CD14-positive monocyte (primary cell): ENCODE measurements at places on chromosomes 1 and 21. TPM values are rescaled to one million over a fixed set of nuclear protein-coding genes. Genes with fewer than 3 reads are reported as not detected.

The AADACL4 gene
- not detected for polyA plus RNA-seq

The RXRG gene
- not detected for polyA plus RNA-seq

GRCh38 chr1:28021064-28021463 lies 61.3 kb downstream of the XKR8 start:
- H3K4me1 ChIP-seq: no peaks in the 10 kb centered on the region
- H3K27ac ChIP-seq: no peak overlapping the region
- peaks cover 74% of the 10 kb centered on the region for H3K36me3 ChIP-seq
- no peaks in the 10 kb centered on the region for H3K27me3 ChIP-seq
- no peak for DNase-seq
- H3K4me3 ChIP-seq: no peak overlapping the region

The MROH7 gene
- not detected for polyA plus RNA-seq

The OR2T29 gene
- polyA plus RNA-seq: not detected in 2 replicates

The DNALI1 gene
- not detected in 2 replicates for polyA plus RNA-seq

DNA sequence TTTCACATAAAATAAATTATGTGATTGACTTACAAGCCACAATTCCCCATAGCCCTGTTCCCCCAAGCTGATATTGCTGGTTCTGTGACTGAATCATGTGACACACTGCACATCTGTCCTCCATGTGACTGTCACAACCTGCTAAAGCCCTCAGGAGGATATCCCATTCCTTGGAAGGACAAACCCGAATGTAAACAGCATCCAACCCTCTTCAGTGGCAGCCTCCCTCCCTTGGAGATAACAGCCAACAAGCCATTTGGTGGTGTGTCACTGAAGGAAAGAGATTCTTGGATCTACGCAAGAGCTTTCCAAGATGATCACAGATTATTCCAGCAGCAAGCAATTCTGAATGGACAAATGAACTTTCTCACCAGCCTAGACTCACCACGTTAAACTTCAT lies 153.9 kb upstream of the TIAM1 start:
- H3K4me3 ChIP-seq: no peak overlapping the region
- no peaks in the 10 kb centered on the region for H3K36me3 ChIP-seq
- H3K4me1 ChIP-seq: no peaks in the 10 kb centered on the region
- no peaks in the 10 kb centered on the region for H3K27me3 ChIP-seq

The FAM151A gene
- polyA plus RNA-seq: not detected

DNA sequence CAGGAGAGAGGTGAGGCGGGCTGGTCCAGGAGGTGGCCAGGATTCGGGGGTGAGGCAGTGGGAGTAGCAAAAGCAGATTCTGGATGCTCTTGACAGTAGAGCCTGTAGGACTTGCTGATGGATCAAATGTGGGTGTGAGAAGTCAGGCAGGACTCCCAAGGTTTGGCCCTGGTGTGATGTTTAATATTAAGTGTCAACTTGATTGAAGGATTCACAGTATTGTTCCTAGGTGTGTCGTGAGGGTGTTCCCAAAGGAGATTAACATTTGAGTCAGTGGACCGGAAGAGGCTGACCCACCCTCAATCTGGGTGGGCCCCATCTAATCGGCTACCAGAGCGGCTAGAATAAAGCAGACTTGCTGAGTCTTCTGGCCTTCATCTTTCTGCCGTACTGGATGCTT lies 6.8 kb upstream of the RAB4A start:
- no peak overlapping the region for H3K27ac ChIP-seq
- no peaks in the 10 kb centered on the region for H3K36me3 ChIP-seq
- DNase-seq: no peak
- peaks cover 12% of the 10 kb centered on the region for H3K4me1 ChIP-seq
- H3K4me3 ChIP-seq: no peak overlapping the region

DNA sequence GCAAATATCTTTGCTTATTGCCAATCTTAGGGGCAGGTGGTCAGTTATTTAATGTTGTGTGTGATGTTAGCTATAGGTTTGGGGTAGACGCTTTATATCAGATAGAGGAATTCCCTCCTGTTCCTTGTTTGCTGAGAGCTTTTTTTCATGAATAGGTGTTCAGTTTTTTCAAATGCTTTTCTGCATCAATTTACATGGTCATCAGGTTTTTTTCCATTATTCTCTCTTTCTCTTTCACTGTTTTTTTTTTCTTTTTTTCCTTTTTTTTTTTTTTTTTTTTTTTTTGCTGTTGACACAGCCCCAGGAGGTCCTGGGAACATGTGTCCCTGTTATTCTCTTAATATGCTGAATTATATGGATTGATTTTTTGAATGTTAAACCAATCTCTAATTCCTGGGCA lies 3.0 kb upstream of the SLC25A33 start:
- DNase-seq: no peak
- H3K27me3 ChIP-seq: no peaks in the 10 kb centered on the region
- no peak overlapping the region for H3K27ac ChIP-seq
- H3K36me3 ChIP-seq: no peaks in the 10 kb centered on the region
- H3K4me1 ChIP-seq: peaks cover 23% of the 10 kb centered on the region

DNA sequence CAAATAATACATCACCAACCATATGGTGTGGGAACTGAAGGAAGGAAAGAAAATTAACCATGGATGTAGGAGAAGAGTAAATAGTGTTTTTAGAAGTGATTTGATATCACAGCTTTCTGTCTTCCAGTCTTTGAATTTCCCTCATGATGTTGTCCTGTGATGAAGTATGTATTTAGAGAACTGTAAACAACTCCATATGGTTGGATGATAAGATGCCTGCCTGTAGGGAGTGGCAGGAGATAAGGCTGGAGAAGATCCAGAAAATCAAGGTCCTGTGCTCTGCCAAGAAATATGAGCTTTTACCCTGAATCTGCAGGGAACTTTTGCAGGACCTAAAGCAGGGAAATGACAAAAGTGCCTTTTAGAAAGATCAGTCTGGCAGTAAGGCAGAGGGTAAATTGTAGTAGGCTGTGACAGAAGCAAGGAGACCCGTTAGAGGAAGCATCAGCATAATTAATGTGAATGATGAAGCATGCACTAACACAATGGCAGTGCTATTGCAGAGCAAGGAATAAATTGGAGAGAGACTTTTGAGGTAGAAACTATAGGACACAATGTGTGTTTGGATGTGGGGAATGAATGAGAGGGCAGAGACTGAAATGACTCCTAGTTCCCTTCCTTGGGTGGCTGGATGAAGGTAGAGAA lies 21.9 kb downstream of the CEPT1 start:
- H3K4me3 ChIP-seq: no peak overlapping the region
- H3K27me3 ChIP-seq: no peaks in the 10 kb centered on the region
- no peak for DNase-seq
- H3K27ac ChIP-seq: peak overlapping the region; percentile 4
- H3K36me3 ChIP-seq: peaks cover 87% of the 10 kb centered on the region

GRCh38 chr1:161180639-161181038 lies 3.3 kb upstream of the B4GALT3 start:
- peak; percentile 51 for DNase-seq
- peaks cover 67% of the 10 kb centered on the region for H3K4me1 ChIP-seq
- no peak overlapping the region for H3K27ac ChIP-seq
- no peaks in the 10 kb centered on the region for H3K27me3 ChIP-seq
- H3K4me3 ChIP-seq: no peak overlapping the region

GRCh38 chr1:100353071-100353801 lies 930 bp downstream of the CDC14A start:
- H3K4me3 ChIP-seq: peak overlapping the region; percentile 98
- DNase-seq: peak; percentile 45
- H3K4me1 ChIP-seq: peaks cover 36% of the 10 kb centered on the region
- no peaks in the 10 kb centered on the region for H3K27me3 ChIP-seq
- H3K27ac ChIP-seq: peak overlapping the region; percentile 76
- no peaks in the 10 kb centered on the region for H3K36me3 ChIP-seq

The LCE1F gene
- not detected for polyA plus RNA-seq

The TSSK3 gene
- 0.37 and 0.65 TPM in 2 replicates for polyA plus RNA-seq

DNA sequence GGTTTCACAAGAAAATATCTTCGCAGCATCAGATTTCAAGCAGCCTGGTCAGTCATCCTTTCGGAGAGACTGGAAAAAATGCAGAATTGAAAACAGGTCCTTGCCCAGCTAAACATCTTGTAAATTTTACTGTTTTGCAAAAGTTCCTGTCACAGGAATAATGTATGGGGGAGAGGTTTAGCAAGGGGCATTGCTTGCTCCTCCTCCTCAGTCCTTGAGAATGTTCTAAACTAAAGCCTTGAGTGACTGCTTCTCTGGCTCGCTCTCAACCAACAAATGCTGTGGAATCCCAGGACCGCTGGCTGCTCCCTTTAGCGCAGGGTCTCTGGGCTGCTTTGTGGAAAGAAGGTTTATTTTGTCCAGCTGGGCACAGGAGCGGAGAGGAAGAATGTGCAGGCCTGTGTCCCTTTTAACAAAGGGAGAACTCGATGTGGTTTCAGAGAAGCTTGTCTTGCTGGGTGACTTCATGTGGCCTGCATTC lies 33.6 kb upstream of the FHAD1 start:
- peak overlapping the region; percentile 35 for H3K27ac ChIP-seq
- H3K4me1 ChIP-seq: peaks cover 51% of the 10 kb centered on the region
- no peaks in the 10 kb centered on the region for H3K27me3 ChIP-seq
- no peaks in the 10 kb centered on the region for H3K36me3 ChIP-seq
- peak; percentile 9 for DNase-seq
- H3K4me3 ChIP-seq: no peak overlapping the region

GRCh38 chr1:41749991-41750745 lies 168.6 kb downstream of the HIVEP3 start:
- peaks cover 51% of the 10 kb centered on the region for H3K4me1 ChIP-seq
- H3K36me3 ChIP-seq: no peaks in the 10 kb centered on the region
- no peak overlapping the region for H3K4me3 ChIP-seq
- no peaks in the 10 kb centered on the region for H3K27me3 ChIP-seq
- no peak for DNase-seq

The IL12RB2 gene
- not detected for polyA plus RNA-seq

DNA sequence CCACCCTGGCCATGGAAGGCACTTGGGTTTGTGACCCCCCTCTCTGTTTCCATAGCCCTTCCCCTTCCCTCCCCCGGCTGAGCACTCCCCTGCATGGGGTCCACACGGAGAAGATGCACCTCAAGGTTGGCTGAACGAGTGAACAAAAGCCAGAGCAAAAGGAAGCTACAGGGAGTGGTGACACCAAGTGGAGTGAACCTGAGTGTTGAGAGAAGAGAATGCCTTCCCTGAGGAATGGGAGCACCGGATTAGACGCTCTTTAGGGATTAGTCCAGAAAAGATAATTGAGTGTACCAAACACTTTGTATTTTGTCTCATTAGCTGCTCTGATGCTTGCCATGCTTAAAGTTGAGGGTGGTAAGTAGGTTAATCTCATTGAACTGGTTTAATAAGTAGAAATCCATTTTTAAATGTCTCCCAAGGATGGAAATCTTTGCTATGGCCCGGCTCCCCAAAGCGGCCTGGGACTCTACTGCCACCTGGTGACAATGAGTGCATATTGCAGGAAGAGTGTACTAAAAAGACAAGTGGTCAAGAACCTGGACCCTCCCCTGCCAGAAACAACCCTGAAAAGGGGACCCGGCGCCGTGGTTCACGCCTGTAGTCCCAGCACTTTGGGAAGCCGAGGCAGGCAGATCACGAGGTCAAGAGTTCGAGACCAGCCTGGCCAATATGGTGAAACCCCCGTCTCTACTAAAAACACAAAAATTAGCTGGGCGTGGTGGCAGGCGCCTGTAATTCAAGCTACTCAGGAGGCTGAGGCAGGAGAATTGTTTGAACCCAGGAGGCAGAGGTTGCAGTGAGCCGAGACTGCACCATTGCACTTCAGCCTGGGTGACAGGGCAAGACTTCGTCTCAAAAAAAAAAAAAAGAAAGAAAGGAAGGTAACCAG lies 150.6 kb upstream of the ZC3H12A start:
- H3K36me3 ChIP-seq: no peaks in the 10 kb centered on the region
- DNase-seq: peak; percentile 21
- no peaks in the 10 kb centered on the region for H3K4me1 ChIP-seq
- no peak overlapping the region for H3K4me3 ChIP-seq
- no peak overlapping the region for H3K27ac ChIP-seq

DNA sequence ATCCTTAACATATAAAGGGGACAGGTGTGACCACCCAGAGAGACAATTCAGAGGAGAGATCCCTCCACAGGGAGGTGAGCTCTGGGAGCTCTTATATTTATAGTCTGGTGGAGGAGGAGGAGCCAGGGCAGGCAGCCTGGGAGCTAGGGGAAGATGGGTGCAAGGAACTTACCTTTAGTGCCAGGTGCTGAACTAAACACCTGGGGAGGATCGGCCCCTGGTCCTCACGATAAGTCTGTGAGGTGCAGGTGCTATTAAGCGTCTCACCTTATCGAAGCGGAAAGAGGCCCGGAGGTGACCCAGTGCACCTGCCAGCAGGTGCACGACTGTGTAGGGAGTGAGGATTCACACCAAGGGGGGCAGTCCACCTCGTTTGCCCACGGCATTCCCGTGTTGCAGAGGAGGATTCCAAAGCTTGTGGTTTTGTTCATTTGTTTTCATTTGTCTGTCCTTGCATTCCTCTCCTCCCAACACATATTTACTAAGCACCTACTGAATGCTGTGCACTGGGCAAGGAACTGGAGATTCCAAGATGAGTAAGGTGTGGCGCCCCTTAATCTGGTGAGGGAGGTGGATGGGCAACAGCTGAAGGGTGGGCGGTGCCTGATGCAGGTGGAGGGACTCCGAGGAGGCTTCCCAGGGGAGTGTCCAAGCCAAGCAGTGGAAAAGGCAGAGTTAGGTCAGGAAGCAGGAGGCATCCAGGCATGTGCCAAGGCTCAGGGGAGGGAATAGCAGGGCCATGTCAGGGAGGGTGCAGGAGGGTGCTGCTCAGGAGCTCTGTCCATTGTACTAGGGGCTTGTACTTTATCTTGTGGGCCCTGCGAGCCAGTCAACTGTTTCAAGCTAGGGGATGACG lies 11.5 kb downstream of the ARHGEF10L start:
- DNase-seq: no peak
- H3K4me3 ChIP-seq: no peak overlapping the region
- H3K4me1 ChIP-seq: peaks cover 1% of the 10 kb centered on the region
- H3K27me3 ChIP-seq: no peaks in the 10 kb centered on the region

- H3K27ac ChIP-seq: peak overlapping the region; percentile 97
- peaks cover 64% of the 10 kb centered on the region for H3K4me1 ChIP-seq
- peak overlapping the region; percentile 100 for H3K4me3 ChIP-seq
- H3K27me3 ChIP-seq: no peaks in the 10 kb centered on the region
- H3K36me3 ChIP-seq: peaks cover 55% of the 10 kb centered on the region
Observed at GRCh38 chr1:150576367-150576711, 3.1 kb downstream of the MCL1 start.

GRCh38 chr1:56631901-56632300 lies 13.2 kb upstream of the PRKAA2 start:
- H3K4me3 ChIP-seq: no peak overlapping the region
- H3K27ac ChIP-seq: no peak overlapping the region
- H3K4me1 ChIP-seq: no peaks in the 10 kb centered on the region
- H3K27me3 ChIP-seq: no peaks in the 10 kb centered on the region
- H3K36me3 ChIP-seq: no peaks in the 10 kb centered on the region

The ABCG1 gene
- polyA plus RNA-seq: 3.5 TPM

DNA sequence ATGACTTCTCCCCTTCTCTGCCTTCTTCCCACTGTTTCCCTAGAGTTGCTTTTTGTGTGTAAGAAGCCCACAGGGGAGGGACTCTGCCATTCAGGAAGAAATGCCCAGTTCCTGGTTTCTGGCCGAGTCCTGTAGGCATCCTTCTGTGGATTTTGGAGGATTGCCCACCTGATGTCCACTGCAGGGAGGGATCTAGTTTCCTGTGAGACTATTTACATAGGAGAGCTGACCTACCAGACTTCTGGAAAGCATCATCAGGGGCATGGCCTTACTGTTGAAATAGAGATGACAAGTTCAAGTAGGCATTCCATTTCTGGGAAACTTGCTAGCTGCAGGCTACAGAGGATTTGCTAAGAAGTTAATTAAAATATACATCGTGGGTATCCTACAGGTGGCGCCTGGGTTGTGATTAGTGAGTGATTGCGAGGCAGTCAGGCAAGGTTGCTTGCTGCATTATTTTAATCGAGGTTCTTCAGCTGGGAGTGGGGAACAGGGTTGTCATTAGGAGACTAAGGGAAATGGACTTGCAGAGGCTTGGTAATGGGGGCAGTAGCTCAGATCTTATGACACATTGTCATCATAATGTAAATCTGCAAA lies 148.7 kb downstream of the HHAT start:
- H3K27me3 ChIP-seq: no peaks in the 10 kb centered on the region
- no peak overlapping the region for H3K27ac ChIP-seq
- no peak for DNase-seq
- H3K36me3 ChIP-seq: no peaks in the 10 kb centered on the region
